Stimulated activated naive B cell treated with anti-CD40 and anti-IgM and Interleukin-4, amounts not matched to agents 10 μg/mL and 1 μg/mL and 100 μg/mL, for 72 hours (primary cell): ENCODE measurements at places on chromosomes 7 and 10.

DNA sequence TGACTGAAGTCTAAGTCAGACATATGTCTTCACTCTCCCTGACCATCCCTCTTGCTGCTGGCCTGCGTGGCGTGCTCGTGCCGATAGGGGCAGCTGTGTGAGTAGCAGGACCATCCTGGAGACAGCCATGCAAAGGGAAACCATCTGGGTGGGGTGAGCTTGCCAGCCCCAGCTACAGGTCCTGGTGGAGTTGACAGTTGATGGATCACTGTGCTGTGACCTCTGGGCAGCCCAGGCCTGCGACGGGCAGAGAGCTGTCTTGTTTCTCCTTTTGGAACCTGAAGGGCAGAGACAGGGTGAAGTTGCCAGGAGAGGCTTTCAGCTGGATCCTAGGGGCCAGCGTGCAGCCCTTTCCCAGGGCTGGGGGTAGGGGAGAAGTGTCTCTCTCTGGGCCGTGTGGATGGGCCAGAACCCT is 44.7 kb downstream of the GRK5 start:
- DNase-seq = no peak

GRCh38 chr10:29370097-29371092 is 81.5 kb downstream of the LYZL1 start:
- no peak for DNase-seq

DNA sequence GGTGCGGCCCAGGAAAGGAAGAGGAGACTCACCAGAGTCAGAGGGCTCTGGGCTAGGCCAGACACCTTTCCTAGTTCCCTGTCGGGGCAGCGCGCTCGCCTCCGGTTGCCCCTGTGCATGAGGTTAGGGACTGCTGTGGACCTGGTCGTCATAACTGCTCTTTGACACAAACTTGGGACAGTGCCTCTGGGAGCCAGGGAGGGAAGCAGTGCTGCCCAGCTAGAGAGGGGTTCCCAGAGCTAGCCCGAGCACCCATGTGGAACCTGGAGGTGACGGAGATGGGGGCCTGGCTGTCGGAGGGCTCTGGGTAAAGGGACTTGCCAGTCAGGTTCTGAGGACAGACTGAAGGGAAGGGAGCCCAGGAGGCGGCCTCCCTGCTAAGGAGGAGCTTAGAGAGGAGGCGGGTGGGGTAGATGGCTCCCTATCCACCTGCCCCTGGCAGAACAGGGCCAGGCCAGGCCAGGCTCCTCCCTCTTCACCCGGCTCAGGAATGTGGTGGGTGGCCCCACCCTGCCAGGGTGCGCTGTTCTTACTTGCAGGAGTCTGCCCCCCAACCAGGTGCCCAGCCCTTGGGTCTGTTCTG is 29.7 kb downstream of the AGAP3 start:
- DNase-seq = no peak

DNA sequence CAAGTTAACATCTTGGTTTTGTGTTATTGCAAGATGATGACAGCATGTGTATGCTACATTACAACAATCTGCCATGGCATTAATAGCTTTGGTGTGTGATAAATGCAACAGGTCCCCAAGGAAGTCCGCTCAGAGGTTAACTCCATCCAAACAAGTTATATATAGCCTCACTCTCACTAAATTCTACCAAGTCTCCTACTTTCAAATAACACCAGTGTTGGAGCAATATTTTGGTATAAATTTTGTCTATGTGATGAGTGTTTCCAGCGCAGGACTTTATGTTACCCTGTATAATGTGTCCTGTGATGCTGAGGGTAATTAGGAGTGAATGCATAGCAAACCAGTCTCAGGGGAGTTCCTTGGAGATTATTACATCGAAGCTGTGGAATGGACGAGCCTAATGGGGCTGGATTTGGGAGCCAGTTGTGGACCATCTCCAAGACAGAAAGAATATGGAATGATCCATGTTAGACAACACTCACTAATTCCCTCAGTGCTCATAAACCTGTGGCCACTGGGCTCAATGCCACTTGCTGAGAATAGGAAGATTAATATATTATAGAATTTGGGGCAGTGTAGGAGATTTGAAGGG is 127.6 kb upstream of the CXCL12 start:
- DNase-seq = no peak

DNA sequence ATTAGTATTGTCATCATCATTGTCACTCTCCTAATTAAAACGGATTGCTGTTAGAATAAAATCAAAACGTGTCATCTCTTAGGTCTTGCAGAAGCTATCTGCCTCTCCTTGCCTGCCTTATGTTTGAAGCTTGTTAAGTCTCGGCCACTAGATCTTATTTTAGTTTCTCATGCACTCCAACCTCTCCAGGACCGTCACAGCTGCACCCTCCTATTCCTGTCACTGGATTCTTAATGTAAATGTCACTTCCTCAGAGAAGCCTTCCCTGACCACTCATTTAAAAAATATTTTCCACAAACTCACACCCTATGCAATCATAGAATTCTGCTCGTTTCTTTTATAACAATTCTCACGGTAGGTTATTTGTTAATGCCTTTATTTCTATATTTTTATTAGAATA is 103.9 kb upstream of the DKK1 start:
- DNase-seq = no peak

DNA sequence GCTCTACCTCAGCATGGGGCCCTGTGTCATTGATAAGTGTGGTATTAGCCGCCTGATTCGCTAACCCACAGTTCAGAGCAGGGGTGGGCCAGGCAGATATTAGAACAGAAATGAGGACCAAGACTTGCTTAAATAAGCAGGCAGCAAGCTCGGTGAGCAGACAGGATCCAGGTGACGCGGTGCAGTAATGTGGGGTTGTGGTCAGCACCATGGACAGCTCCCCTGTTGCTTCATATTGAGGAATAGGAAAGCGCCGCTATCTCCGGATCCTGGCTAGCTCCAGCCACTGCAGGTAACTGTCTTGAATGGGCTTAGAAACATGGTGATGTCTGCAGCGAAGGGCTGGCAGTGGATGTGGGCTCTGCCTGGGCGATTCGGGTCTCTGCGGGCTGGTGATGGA is 51.3 kb upstream of the GPR26 start:
- DNase-seq = no peak

GRCh38 chr10:96924861-96925260 is 92.8 kb downstream of the LCOR start:
- no peak for DNase-seq

- no peak for DNase-seq
These were observed 286.6 kb upstream of the C7orf33 start for GRCh38 chr7:148304083-148304335.

GRCh38 chr10:60679388-60679990 is 98.8 kb upstream of the CDK1 start:
- no peak for DNase-seq
